GM12878 (cell line): ENCODE measurements at places on chromosomes 2 and 18.

DNA sequence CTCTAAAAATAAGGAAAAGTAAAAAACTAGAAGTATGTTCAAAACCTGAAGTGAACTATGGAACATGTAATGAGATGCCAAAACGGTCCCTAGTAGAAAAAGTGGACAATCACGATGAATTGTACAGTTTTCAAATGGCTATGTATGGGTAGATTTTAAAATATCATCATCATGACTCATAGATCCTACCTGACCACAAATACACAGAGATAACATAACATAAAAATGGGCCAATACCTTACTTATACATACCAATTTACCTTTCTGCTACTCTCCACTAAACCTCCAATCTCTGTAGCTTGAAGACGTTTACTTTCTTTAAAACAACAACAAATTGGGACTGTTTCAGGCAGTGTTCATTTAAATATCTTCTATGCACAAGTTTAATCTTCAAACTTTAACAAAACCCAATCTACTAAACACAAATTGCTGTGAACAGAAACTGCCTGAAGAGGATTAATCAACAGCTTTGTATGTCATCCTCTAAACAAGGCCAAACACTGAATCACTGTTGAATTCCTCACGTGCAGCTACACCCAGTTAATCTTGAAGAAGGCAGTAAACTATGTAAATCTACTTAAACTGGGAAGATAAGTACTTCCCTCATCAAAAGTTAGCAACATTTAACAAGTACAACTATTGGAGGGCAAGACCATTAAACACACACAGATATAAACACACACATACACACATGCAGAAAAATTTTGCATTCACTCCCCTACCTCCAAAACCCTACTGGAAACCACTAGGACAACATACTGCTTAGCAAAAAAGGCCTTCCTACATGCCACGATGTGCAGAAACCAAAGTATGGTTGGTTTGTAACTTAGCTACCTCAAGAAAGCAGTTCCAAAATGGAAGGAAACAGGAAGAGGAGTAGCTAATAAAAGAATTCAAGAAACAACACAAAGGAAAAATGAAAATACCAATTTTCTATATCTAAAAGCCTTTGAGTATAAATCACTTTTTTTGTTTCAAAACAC, 90.3 kb downstream of the RBMS1 start:
- no peak for DNase-seq

GRCh38 chr2:184599054-184599871, 934 bp downstream of the ZNF804A start:
- DNase-seq = no peak

DNA sequence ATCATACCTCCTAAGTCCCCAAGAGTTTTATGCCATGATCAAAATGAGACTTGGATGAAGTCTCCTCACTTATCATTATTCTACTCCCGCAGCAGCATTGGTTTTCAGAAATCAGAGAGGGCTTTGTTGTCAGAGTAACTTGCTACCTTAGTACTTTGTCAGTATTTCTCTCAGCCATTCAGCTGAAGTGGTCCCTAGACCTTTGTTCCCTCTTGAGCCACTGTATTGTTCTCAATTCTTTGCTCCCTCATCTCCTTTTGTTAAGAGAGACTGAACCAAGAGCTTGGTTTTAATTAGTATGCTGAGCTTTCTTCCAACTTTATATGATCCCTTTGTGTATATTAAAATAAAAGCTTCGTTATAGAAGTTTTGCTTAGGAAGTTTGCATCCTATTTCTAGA, 133.4 kb downstream of the DOCK10 start:
- DNase-seq = no peak

DNA sequence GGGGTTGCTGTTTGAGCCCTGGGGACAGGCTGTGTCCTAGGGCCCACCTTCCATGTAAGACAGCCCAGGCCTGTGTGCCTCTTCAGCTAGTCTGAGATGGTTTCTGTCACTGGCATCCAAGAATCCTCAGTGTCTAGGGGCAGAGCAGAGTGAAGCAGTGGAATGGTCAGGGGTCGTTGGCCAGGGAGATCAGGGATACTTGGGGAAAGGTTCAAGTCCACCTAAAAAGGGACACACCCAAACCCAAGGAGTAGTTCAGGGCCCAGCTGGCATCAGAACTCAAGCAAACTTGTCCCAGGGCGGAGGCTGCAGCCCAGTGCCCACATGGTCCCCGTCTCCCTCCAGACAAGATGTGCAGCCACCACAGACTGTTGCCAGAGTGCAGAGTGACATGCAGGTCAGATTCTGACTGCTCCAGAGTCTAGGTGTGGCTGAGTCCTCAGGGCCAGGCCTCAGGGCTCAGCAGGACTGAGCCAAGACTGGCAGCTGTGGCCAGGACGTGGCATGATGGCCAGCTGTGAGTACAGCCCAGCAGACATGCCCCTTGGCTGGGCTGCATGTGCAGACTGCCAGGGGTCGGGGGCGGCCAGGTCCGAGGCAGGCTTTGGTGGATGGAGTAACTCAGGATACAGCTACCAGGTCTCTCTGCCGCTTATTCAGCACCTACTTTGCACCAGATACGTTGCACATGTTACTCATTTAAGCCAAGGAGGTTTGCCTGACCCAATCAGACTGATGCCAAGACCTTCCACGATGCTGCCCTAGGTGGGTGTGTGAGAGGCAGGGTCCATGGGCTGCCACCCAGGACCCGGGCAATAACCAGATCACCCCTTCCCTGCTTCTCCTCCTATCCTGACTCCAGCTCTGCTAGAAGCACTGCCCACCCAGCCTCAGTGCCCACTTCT, 146.6 kb downstream of the SMAD7 start:
- no peak for DNase-seq

GRCh38 chr18:33470216-33470615, 29.7 kb upstream of the CCDC178 start:
- no peak for DNase-seq

DNA sequence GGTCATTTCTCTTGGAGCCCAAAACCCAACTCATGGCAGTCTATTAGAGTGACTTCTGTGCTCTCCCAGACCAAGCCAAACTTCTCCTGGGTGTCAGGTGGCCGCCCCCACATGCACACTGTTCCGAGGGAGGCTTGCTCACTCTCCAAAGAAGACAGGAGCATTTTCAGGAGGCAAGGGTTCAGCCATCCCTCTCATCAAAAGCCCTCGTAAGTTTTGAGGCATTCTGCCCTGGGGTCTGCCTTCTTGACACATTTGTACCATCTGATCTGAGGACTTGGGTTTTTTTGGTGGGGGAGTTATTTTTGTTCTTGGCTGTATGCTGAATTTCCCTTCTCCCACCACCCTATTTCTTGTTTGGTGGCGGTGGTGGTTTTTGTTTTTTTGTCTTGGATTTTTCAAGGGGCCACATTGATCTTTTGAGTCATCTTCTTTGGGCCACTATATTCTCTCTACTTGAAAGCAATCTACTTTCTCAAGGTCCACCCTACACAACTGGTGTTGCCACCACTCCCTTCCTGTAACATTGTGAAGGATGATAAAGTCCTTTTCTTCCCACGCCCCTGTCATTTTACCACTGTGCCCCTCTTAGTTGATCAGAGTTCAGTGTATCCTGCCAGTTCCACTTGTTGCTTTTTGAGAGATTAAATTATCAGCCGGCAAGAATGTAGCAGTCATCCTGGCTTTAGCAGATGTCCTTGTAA, 255.8 kb downstream of the CYP26B1 start:
- no peak for DNase-seq

GRCh38 chr2:165700531-165700930, 93.5 kb downstream of the GALNT3 start:
- DNase-seq = no peak

DNA sequence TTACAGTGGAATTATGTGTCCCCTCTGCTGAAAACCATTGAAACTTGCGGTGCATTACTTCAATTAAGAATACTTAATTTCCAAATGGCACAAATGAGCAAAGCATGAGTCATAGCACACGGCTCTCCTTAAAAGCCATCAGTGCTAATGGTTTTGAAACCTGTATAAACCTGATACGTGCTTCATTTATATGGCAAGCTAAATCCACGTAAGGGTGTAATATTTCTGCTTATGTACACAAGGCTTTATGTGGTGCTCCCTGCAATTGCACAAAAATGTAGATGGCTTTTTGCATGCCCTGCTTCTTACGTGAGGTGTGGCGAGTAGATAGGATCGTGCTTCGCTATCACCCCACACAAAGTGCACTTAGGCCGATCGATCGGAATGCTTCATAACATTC, 840.9 kb downstream of the GALR1 start:
- DNase-seq = no peak

DNA sequence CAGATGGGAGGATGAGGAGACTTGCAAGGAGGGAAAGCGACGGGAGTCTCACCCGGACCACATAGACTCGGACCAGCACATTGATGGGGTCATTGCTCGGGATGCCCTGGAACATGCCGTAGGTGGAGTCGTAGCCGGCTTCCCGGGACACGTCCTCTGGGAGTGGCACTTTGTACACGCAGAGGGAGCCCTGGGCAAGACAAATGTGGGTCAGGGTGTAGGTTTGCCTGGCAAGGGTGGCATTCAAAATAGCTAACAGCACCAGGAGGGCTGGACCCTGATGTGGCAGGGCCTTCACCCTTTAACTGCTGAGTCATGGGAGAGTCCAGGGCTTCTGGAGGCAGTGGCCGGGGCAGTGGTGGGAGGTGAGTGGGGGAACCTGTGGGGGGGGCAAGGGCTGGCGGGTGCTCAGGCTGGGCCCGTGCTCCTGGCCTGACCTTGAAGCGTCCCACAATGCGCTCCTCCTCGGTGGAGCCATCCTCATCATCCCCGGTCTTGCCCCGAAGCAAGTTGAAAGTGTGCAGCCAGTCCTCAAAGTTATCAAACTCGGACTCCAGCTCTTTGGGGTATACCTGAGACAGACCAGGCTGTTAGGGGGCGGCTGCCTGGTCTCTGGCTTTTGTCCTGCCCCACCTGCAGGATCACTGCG, 11.1 kb downstream of the OTOF start:
- no peak for DNase-seq

DNA sequence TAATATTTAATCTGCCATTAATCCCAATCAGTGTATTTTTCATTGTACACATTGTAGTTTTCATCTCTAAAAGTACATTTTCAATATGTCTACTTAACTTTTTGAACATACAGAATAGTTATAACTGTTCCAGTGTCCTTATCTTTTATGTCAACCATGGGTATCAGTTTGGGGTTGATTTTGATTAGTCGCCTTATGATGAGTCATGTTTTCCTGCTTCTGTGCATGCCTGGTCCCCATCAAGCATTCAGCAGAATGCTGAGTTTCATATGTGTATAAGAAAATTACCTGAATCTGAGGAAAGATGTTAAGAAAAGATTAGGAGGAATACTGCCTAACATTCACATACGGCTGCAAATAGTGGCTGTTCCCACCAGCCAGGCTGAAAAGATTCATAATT, 17.7 kb downstream of the SPDYA start:
- no peak for DNase-seq

DNA sequence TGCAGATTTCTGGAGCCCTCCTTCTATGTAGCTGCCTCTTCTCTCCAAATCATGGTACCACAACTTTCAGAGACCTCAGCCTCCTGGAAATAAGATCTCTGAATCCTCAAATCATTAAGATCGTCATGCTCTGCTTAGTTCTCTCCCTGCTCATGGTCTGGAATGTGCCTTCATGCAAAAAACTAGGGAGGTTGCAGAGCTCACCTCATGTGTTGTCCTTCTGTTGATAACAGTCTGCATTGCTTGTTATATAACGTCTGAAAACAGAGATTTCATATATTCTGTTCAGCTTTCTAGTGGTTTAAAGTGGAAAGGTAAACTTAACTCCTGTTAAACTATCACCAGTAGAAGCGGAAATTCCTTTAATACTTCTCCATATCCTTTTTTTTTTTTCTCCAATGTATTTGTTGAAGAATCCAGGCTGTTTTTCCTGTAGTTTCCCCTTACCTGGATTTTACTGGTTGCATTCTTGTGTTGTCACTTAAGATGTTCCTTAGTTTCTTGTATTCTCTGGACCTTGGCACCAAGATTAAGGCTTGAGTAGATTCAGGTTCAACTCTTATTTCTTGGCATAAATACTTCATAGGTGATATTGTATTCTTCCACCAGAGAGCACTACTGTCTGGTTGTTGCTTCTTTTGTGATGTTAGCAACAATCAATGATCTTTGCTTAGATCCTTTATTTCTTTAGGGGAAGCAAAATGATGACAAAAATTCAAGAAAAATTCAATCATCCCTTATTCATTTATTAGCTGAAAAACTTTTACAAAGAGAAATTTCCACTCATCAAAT, 211.3 kb downstream of the LOXHD1 start:
- DNase-seq = no peak

DNA sequence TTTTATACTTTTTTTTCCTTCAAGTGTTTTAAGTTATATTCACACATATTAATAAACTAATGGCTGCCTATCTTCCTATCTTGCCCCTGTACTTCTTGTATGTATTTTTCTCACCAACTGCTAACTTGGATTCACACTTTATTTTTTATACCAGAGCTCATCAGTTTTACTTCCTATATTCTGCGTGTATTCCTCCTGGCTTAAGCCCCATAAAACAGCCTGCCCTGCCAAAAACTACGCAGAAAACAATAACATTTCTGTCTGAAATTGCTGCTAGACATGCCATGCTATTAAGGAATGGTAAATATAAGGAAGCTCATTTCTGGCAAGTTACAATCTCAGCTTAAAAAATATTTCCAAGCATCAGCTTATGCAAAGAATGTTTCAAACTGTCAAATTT, 172.3 kb downstream of the UBE2E3 start:
- no peak for DNase-seq

DNA sequence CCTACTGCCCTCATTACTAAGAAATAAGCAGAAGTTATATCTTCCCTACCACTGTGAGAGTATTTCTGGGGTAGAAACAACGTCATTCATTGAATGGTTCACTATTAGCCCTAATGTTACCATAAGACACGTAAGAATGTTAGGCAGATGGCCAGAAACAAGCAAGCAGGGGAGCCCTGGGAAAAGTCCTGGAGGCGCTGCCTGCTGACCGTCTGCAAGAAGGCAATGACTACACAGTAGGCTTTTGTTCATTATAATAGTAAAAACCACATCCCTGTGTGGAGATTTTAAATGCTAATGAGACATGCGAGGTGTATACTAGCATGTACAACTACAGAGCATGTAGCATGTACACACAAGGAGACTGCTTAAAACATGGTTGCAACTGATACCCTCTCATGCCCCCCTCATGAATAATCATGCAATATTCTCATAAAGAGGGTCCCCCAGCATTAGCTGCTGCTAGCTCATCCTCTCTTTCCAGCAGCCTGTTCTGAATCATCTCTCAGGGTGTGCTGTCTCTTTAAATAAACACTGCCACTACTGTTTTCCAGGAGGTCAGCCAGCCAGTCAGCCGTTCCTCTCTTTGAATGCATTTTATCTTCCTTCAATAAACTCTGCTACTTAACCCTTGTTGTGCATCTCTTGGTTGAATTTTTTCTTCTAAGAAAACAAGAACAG, 23.6 kb downstream of the SUCLG1 start:
- no peak for DNase-seq

DNA sequence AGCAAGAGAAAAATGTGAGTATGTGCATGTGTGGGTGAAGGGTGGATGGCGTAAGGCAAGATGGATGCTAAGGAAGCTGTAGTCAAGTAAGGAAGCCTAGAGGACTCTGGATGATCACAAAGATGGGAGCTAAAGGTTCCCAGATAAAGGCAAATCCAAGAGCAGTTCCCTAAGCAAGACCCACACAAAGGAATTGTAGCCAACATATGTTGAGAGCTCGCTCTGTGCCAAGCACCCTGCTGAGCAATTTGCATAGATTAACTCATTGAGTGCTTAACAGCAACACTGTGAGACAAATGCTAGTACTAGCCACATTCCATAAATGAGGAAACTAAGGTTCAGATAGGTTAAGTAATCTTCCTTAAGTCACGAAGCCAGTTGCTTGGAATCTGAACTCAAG, 132.6 kb downstream of the C1D start:
- DNase-seq = no peak
